Panc1 (cell line): ENCODE measurements at places on chromosomes 11 and 22. TPM values are rescaled to one million over a fixed set of nuclear protein-coding genes. Genes with fewer than 3 reads are reported as not detected.

IL18 gene
- 22.5 TPM for total RNA-seq

OR10D3 gene
- not detected for total RNA-seq

PKP3 gene
- 36.8 TPM for total RNA-seq

OR52N4 gene
- total RNA-seq = not detected

OR51E2 gene
- total RNA-seq = not detected

MRPL23 gene
- total RNA-seq = 123 TPM

SLC25A18 gene
- total RNA-seq = 3.9 TPM

EFCAB6 gene
- 0.21 TPM for total RNA-seq

ROBO4 gene
- total RNA-seq = 0.26 TPM

DNA sequence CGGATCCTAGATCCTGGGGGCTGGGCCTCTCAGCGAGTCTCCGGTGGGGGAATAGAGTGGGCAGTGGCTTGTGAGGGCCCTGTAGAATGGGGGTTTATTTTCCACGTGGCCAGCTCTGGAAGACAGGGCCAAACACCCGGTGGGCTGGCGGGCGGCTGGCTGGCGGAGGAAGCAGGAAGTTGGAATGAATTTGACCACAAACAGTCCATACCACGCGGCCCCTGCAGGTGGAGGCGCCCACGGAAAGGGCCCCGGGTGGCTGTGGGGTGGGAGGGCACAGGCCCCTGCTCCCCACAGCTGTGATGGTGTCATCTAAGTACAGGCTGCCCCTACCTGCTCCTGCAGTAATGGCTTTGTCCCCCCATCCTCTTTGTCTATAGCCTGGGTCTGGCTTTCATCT, 15.1 kb downstream of the MCAT start:
- no peak for DNase-seq

DNA sequence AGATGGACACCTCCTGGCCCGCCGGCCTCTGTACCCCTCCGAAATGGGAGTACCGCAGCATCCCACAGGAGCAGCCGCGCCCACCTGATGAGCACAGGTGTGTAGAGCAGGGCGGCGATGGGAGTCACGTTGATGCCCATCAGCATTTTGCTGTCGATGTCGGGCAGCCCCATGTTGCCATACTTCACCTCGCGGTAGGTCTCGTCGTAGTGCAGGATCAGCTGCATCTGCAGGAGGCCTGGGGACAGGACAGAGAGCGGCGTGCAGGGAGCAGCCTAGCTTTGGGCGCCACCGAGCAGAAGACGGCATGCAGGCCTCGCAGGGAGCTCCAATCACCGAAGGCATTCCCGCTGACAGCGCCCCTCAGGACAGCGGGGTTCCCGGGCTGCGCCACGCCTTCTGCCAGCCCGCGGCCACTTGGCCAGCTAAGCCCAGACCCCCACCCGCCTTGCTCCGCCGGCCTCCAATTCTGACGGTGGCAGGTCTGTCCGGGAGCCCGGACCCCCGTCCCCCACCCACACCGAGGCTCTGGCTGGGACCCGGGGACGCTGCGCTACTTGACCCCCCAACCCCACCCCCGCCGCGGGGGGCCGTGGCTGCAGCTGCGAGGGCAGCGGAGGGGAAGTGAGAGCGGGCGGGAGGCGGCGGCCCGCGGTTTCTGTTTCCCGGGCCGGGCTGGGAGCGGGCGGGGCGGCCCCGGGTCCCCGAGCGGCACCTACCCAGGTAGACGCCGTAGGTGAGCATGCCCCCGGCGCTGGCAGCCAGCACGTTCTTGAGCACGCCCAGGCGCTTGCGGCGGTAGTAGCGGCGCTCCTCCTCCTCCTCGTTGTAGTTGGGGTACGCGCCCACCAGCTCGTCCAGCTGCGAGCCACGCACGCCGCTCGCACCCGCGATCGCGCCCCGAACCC, 705 bp downstream of the UNC93B1 start:
- no peak for DNase-seq

DNA sequence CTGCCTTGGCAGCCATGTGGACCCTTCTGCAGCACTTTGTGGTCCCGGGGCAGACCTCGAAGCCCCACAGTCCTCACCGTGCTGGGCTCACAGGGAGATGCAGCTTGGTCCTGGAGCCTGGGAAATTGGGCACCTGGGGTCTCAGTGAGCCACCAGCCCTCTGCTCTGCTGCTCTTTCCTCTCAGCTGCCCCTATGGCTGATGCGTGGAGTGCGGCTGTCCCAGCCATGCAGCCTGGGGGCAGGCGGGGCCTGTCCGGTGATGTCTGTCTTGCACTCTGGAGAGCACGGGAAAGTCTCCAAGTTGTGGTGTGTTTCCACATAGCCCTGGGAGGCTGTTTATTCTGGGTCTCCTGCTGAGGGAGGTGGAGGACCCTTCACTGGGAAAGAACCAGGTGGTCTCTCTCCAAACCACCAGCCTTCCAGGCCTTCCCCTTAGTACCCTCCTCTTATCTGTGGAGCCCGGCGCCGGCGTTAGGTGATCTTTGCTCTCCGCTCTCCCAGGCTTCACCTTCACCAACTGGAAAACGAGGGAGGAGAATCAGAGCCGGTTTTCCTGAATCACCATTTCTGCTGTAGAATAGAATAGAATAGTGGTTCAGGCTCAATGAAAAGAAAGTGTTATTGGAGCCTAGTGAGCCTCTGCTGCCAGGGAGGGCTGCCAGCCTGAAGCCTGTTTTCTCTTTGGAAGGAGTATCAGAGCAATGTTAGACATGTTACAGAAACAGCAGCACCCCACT, 41.2 kb upstream of the GRAMD4 start:
- DNase-seq = no peak

- DNase-seq = no peak
Measured at GRCh38 chr22:37235897-37236607, 8.0 kb downstream of the RAC2 start.

- no peak for DNase-seq
Measured at GRCh38 chr11:31818425-31818755, 7.3 kb upstream of the PAX6 start.

- no peak for DNase-seq
Measured at GRCh38 chr11:18697576-18697975, 1.0 kb upstream of the TMEM86A start.

DNA sequence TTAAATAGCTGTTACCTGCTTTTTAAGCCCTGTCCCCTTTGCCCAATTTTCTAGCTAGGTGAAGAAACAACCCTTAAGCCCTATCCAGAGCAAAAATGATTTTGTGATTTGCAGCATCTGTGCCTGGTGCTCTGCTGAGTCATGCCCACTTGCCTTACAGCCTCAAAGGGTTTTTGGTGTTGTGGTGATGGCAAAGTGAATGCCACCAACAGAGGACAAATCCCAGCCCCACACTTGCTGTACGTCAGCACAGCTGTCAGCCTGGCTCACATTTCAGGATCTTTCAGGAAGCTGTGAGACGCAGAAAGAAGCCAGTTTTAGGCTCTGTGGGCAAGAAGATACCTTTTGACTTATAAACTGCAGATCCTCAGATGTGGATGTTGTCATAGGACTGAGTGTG, 401.7 kb downstream of the TENM4 start:
- DNase-seq = no peak

DNA sequence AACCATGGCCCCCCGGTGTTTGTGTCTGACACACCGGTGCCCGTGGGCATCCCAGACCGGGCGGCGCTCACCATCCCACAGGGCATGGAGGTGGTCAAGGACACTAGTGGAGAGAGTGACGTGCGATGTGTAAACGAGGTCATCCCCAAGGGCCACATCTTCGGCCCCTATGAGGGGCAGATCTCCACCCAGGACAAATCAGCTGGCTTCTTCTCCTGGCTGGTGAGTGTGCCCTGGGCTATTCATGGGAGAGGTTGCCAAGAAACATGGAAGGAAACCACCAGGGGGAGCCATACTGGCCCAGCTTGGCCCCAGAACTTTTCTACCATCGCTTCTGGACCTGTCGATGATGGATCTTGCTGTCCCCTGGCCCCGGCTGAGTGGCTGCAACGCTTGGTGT, 36.5 kb downstream of the PRDM11 start:
- DNase-seq = no peak

DNA sequence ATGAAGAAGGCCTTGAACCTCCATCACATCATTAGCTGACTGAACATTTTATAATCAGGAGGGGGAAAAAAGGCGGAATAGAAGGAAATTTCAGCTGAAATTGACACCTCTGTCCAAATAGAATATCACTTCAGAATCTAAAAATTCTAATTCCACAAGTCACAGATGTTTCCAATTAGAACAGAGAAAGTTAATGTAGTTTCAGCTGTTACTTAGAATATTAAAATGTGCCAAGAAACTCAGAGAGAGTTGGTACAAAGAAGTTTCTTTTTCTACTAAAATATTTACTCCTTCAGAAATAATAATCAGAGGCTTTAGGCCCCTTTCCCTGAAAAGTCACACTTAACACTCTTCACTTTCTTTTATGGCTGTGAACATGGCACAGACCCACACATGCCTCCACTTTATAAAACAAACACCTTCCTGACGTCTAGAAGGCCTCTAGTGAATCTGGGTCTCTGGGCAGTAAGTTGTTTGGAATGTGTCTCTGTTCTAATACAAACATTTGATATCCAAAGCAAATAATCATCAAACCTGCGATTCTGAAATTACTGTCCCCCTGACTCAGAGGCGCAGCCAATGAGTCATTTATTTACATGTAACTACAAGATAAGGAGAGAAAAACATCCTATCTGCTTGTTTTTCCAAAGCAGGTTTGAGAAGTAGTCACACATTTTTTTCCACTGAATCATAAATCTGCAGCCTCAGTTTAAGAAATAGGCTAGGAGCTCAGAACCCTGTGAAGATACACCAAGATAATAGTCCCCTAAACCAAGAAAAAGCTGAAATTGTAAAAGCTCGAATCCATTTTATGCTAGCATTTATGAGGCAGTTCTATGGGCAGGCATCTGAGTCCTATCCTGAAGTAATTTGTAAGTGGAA, 148.4 kb downstream of the ME3 start:
- DNase-seq = peak; percentile 99

DNA sequence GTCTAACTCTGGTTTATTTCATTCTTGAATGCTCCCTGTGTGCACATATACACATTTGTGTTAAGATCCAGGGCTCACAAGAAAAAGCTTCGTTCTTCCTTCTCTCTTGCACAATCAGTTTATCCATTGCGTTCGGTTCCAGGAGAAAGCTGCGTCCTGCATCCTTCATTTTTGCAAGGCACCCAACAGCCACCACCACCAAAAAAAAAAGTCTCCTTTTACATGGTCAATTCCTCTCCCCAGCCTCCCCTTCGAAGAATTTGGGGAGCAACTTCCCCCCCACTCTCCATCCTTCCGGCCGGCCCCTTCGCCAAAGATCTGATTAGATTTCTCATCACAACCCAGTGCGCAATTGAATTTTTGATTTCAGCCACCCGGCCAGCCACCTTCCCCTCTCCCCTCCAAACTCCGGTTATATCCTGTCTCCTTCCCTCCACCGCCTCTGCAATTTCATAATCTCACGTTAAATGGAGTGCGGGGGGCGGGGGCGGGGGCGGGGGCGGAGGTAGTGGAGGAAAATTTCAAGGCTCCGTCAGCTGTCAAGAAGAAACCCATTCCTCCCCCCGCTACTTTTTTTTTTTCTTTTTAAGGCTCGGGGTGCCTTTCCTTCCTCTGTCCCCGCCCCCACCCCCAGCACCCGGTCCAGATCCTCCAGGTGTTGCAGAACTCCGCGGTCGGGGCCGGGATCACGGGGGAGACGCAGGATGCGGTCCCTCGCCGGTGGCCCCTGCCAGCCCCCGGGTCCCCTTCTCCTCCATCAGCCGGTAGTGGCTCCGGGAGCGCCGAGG, 1166.5 kb downstream of the LRRC4C start:
- DNase-seq = no peak

GRCh38 chr22:42462016-42462415, 29.8 kb upstream of the NFAM1 start:
- DNase-seq = no peak

DNA sequence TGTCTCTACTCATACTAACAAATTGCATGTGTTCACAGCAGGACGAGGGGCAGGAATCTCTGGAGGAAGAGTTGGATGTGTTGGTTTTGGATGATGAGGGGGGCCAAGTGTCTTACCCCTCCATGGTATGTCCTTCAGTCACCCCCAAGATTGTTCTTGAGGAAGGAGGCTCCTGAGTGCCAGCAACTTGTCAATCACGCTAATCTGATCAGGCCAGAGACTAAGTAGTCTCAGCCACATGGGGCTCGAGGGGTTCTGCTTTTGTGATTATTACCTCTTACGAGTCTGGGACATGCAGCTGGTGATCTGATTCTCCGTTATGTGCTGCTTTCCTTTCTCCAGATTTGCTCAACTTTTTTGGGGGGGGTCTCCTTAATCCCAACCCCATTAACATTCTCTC, 54.3 kb downstream of the CTNND1 start:
- no peak for DNase-seq
